ENCODE measurements at places on chromosomes 7 and 10.

- DNase-seq = no peak
These were observed 31.6 kb downstream of the WBP1L start for GRCh38 chr10:102775201-102775934.

DNA sequence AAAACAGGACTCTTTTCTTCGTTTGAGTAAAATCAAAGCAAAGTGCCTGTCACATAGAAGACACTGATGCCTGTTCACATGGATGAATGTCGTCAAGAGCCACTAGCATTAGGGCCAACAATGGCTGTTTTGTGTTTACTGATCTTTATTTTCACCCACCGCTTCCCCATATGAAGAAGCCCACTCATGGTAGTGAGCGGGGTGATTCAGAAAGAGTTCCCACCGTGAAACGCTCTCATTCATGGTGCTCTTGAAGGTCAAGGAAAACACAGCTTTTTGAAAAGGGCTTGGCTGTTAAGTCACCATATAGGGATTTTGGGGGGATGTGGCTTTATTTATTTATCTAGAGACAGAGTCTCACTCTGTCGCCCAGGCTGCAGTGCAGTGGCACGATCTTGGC lies 12.5 kb downstream of the PROSER2 start:
- no peak for DNase-seq

- no peak for DNase-seq
These were observed 204.1 kb downstream of the TRIL start for GRCh38 chr7:28754027-28754426.

GRCh38 chr10:127952575-127952869 lies 45.6 kb downstream of the PTPRE start:
- no peak for DNase-seq

DNA sequence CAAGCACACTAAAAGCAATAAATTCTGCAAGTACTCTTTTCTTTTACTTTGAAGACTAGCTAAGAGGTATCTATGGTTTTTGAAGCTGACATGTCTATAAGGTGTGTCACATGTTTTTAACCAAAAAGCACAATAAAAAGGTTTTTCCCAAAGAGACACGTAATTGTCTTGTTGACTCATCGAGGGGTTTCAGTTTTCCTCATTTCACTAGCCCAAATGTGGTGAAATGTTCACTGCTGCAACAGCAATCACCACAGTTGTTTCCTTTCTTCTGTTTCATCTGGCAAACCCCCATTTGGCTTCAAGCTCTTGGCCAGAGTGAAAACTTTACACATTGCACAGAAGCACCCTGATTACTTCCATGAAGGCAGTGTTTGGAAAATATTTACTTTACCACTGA lies 3.8 kb upstream of the HOXA4 start:
- no peak for DNase-seq

DNA sequence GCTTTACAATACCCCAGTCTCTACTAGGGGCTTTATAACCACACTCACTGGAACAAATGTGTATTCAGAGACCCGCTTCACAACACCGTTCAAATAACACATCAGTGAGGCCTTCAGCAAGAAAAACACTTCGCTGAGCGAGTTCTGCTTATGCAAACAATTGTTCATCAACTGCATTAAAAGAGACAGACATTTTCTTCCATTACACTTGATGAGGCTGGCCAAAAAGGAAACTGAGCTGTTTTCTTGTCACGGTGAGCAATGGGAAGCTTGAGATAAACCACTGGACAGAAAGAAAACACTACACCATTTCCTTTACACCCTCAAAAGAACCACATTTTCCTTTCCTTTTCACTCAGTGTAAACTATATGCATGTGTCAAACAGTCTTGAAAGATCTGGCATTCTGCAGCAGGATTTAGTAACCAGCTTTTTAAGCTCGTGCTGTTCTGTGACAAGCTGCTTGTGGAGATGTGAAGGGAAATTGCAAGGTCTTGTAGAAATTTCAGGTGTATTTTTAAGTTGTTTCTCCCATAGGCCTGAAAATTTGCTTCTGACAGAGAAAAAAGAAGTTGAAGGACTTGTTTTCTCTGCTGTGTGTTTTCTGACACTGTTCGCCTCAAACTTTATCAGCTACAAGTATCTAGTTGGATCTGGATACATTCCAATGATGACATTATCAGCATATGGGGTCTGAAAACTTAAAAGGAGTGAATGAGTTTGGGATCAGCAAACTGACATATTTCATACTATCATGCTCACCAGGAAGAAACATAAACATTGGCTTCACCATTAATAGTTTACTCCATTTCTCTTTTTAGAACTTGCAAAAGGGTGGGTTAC lies 693.1 kb downstream of the PARD3 start:
- no peak for DNase-seq

GRCh38 chr7:30086529-30086928 lies 48.3 kb upstream of the MTURN start:
- DNase-seq = no peak

DNA sequence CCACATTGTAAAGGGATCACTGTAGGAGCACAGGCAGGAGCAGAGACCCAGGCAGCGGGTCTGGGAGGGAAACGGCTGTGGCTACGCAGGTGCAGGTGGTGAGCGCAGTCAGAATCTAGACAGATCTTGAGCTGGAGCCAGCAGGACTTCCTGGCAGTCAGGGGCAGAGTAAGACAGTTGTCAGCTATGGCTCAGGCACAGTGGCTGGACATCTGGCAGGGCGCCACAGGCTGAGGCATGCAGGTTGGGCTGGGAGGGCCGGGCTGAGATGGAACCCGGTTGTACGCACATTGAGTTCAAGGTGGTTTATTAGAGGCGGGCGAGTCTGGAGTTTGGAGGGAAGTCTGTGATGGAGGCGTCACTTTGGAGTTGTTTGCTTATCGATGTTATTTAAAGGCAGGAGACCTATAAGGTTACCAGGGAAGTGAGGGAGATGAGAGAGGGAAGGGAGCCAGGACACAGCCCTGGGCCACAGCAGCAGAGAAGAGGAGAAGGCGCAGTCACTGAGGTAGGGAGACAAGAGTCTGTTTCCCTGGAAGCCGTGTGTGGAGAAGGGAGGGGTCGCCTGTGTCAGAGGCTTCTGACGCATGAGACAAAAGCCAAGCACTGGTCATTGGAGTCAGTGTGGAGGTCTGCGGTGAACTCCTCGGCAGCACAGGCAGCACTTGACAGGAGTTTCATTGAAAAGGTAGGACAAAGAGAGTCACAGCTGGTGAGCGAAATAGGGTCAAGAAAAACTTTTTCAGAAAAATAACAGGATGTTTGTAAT lies 73.8 kb downstream of the LANCL2 start:
- DNase-seq = no peak

DNA sequence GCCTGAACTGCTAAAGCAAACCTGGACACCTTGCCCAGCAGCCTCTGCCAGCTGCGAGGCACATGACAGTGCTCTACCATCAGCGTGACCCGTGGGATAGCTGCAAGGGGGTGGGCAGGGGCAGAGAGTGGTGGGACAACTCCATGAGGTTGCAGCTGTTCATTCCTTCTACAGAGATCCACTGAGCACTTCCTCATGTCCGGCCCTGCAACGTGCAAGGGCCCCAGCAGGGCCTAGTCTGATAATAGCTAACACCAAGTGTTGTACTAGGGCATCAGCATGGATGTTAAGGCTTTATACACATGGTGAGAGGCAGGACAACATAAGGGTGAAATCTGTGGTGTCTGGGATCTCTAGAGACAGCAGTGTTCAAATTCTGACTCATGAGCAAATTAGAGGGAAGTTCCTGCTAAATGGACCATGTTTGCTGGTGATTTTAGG lies 14.3 kb downstream of the NOD1 start:
- no peak for DNase-seq

DNA sequence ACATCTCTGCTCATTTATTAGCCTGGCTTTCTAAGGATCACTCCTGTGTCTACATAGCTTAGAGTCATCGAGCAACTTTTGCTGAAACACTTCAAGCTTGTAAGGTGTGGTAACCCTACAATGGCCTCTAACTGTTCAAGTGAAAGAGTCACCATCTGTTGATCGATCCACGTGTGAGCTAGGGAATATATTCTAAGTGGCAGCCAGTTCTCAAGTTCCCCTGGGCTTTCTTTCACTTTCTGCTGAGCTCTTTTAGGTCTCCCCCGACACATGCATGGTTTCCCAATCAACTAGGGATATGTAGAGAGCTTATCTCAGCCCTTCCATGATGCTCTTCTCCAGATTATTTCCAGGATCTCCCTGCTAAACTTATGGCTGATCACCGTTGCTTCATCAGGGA lies 15.5 kb downstream of the AOAH start:
- DNase-seq = no peak

DNA sequence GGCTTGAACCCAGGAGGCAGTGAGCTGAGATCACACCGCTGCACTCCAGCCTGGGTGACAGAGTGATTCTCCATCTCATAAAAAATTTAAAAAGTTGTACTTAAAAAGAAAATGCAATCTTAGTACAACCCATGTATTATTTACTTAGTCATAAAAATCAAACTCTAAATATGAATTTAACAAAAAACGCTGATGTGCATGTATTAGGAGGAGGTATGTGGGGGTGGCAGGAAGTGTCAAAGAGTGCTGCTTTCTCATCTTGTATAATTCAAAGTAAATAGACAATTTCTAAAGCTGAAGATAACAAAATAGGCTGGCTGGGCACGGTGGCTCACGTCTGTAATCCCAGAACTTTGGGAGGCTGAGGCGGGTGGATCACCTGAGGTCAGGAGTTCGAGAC lies 81.0 kb upstream of the NRBF2 start:
- no peak for DNase-seq

- no peak for DNase-seq
These were observed 36.2 kb upstream of the CCDC7 start for GRCh38 chr10:32409741-32410140.

DNA sequence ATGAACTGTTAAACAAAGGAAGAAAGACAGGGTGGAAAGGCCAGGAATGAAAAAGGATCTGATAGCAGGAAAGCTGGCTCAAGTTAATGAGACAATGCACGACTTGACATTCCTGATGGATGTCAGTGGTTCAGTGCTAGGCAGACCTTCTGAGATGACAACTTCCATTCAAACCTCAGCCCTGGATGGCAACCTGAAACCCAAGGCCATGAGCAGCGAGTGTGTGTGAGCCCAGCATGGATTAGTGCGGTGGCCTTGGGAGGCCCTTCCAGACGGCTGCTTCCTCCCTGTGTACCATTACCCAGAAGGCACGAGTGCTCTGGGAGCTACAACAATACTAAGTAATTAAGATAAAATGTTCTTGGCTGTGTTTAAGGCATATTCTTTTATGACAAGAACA lies 18.8 kb downstream of the TRIL start:
- DNase-seq = no peak

- DNase-seq = no peak
These were observed 241.3 kb downstream of the CXCL12 start for GRCh38 chr10:44143556-44143955.

DNA sequence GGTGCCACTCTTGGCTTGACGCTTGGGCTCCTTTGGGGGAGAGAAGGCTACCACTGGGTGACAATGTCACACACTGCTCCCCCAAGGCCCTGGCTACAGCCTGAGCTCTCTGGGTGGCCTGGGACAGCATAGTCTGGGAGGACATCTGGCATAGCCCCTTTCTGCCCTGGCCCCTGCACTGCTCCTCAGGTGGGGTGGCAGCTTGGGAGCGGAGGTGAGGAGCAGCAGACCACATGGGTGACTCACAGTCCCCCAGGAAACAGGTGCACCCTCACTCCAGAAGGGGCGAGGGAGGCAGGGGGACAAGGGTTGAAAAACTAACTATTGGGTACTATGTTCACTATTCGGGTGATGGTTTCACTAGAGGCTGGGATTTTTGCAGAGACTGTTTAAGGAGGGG lies 45.2 kb downstream of the NPTX2 start:
- DNase-seq = no peak

DNA sequence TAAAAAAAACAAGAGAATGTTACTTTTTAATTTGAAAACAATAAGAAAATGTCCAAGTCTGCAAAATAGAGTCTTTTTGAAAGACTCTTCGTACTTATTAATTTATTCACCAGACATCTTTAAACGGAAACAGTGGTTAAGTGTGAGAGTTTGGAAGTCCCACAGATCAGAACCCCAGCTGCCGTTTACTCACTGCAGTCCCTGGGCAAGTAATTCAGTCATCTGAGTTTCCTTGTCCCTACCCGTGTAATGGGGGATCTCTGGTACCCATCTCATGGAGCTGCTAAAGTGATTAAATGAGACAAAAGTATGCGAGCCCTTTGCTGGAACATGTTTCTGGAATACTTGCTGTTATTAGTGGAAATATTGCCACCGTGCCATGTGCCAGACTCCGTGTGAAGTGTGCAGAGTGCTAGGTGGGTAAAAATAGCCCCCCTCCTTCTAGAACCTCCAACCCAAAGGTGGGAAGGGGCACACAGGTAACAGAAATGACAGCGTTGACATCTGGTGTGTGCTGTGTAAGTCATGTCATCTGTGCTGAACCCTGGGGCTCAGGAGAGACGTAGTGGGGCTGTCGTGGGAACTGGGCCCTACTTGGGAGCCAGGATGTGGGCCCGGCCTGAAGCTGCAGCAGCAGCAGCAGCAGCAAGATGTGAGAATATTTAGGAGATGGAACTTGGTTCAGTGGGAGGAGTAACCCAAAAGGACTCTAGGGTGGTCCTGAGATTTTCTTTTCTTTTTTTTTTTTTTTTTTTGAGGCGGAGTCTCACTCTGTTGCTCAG lies 140.5 kb downstream of the CUX1 start:
- no peak for DNase-seq

DNA sequence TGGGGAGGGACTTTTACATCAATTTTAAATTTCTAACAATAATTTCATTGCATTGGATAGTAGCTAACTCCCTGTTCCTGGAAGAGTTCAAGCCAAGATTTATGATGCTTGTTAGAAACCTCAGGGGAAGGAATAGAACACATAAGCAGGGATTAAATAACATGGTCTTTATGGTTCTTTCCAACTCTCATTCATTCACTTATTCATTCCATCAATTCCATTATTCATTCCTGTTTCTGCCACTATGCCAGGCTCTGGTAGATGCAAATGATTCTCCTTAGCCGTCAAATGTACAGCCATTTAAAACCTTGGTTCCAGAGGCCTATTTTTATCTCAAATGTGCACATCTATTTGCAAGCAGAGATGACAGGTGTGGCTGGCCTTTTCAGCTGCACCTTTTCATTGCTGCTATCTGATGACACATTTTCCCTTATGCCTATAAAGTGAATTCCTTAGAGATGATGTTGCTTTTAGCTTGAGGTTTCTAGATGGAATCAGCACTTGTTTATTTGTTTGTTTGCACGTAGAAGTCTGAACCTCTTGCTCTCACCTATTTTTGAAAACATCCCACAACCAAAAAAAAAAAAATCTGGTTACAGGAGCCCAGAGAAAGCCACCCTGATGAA lies 205.7 kb upstream of the IGFBP3 start:
- no peak for DNase-seq

GRCh38 chr10:110138197-110138812 lies 69.1 kb upstream of the MXI1 start:
- DNase-seq = no peak

DNA sequence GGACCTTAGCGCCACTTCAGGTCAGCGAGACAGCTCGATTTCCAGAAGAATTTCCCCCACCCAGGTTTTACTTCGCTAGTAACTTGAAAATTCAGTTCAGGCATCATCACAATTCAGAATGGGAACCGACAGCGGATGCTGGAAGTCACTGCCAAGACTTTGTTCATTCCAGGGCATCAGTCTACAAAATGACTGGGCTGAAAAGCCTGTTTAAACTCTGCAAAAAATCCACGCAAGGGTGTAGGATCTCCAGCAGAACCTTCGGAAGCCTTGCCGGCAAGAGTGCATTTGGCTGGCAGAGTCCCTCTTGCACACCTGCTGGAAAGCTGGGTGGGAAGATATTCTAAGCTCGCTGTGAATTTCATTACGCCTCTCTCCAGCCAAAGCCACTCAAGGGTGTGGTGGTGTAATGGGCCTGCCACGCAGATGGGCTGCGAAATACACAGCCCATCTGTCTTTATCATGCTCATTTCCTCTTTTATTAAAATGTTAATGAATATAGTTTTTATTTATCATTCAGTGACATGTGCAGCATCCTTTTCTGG lies 672.0 kb upstream of the FOXK1 start:
- no peak for DNase-seq

All from 8988T (cell line).